ENCODE measurements at places on chromosomes 3 and 15.

GRCh38 chr3:113495035-113495434 is 19.9 kb downstream of the SPICE1 start:
- DNase-seq, result peak; percentile 55

DNA sequence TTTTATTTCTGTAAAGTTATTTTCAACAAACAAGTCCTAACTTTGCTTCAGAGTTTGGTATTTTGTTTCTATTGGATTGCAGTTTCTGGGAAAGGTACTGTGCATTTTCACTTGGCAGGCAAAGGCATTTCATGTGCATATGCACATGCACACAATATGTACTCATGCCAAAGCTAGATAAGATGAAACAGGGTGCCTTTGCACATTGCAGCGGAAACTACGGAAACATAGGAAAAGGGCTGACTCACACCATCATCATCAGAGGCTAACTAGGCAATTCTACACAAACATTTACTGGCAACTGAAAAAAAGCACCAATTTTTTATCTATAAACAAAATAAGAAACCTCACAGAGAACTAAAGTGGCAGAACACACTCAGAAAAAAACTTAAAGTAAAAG is 550.6 kb upstream of the NECTIN3 start:
- no peak for DNase-seq

GRCh38 chr3:2090095-2090911 is 8.4 kb upstream of the CNTN4 start:
- no peak for DNase-seq

DNA sequence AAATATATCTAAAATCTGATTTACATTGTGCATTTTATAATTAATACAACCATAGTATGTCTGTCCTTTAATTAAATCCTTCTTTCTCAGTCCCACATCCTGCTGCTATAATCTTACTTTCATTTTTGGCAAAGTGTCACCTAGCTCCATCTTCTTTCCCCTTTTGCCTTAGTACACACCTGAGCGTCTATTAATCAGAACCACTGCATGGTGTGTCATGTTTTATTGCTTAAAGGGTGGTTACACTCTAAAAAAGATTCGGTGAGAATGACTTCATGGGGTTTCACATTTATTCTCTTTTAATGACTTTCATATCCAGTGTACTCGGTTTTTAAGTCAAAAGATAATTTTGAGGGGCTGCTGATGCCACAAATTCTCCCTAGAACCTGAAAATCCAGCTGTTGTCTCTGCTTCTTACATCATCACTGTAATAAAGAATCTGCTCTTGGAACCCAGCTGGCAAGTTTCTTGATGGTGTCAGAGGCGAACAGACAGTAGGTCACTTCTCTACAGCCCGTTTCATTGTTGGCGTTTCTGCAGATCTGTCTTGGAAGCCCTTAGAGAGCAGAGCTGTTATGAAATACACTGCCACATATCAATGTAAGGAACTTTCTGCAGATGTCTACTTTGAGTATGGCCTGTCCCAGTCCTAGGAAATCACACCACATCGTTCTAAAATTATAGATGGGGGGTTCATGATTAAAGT is 99.7 kb downstream of the TIGIT start:
- no peak for DNase-seq

DNA sequence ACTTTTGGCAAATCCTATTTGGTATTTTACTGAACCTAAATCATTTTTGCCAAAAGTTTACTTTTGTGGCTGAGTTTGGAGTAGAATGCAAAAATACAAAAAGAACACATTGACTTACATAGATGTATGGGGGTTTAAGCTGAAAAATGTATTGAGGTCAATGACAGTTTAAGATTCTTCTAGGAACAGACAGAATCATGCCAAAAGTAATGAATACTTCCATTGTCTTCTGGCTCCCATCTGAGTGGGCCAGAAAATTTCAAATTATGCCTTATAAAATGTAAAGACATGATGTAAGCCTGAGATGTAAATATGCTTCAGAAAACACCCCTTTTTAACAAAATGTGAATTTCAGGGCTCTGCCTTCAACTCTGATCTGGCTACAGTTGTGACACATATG is 375.1 kb upstream of the DPH6 start:
- DNase-seq, result no peak

GRCh38 chr15:36313021-36313420 is 266.4 kb upstream of the CDIN1 start:
- no peak for DNase-seq

GRCh38 chr15:39404767-39405181 is 176.1 kb upstream of the THBS1 start:
- DNase-seq, result no peak

- DNase-seq, result no peak
Observed at GRCh38 chr3:101509811-101510210, 3.2 kb downstream of the SENP7 start.

Measured in OCI-LY7 (cell line).